Activated CD4-positive, alpha-beta T cell treated with anti-CD3 and anti-CD28 coated beads, Interleukin-2, amount 50 U/mL, for 1 hour (primary cell): ENCODE measurements at places on chromosomes 3 and 15.

DNA sequence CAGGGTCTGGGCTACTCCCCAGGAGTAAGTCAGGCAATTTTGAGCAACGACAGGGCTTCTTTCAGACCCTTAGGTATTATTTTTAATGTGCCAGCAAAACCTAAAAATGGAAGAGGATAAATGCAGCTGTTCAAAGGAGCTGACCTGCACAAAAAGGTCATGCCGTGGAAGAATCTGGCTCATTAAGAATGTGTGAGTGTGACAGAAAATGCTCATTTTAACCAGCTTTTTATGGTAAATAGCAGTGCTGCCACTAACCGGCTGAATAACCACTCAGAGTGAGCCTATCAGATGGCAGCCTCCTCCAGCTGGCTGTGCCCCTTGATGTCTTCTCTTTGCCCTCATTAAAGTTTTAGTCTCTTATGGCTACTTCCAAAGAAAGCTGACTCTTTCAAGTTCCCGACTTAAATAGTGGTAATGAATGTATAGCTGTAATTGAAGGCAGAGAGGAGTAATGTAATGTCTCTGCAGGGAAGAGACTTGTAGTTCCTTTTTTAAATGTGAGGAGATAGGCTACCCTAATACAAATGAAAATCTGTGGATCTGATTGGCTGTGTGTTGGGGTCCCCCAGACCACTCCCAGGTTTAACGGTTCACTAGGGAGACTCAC lies 9.5 kb upstream of the FSTL1 start:
- no peak for DNase-seq

DNA sequence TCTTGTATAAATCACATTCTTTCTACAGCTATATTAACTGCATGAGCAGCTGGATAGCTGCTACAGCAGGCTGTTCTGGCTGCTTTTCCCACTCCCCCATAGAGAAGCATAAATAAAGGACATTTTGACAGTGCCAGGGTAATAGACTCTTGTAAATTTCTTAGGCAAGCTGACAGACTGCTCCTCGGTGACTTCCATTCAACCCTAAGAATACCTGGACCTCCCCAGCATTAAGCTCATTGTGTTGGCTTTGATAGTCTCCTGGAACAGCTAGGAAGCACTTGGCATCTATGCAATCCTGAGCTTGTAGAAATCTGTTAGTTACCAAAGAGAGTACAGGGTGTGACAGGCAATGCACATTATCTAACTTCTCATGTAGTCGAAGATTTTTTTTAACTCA lies 475.4 kb downstream of the AGBL1 start:
- no peak for DNase-seq

- no peak for DNase-seq
These were observed 304.5 kb downstream of the AGBL1 start for GRCh38 chr15:86384186-86384585.

DNA sequence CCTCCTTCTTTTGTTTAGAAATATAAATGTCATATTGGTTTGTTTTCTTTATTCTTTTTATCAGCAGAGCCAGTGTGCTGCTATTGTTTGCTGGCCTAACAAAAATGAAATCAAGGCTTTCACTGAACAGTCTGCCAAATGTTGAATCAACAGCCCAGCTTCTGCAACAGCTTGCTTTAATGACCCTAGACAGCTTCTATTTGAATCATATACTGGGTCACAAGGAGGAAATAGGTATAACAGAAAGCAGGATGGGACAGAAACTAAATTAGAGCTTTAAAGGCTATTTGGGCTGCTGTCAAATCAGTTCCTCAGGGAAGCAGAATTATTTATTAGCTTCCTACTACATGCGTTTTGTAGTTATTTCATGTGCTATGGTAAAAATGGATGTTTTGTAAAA lies 12.1 kb upstream of the DNAJC13 start:
- no peak for DNase-seq

DNA sequence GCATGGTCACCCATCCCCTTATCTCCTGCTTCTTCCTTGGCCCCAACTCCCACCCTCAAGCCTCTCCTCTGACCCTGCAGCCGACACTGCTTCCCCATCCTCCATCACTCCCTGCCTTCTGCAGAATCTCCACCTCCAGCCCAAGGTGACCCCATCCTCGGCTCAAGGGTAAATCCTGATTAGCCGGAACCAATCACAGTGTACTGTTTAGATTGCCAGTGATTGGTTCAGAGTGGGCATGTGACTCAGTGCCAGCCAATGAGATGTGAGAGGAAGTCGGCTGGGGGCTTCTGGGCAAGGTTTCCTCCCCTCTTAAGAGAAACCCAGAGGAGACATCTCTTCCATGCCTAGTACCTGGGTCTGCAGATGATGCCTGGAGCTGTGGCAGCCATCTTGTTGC lies 10.3 kb downstream of the CACNA2D2 start:
- no peak for DNase-seq

DNA sequence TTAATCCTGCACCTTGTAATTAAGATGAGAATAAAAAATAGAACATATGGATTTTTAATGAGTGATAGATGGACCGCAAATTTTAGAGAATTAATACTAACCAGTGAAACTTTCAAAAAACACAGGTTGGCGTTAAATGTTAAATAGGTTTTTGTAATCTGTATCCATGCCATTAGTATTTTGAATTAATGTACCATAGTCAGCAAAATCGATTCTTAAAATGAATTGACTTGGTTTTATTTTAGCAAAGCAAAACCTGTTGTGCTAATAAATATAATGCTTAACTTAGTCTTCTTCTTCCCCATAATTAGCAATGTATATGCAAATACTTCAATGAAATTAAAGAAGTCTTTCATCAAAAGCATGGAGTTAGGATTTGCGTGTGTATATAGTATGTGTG lies 63.1 kb downstream of the EPHA6 start:
- DNase-seq = no peak

DNA sequence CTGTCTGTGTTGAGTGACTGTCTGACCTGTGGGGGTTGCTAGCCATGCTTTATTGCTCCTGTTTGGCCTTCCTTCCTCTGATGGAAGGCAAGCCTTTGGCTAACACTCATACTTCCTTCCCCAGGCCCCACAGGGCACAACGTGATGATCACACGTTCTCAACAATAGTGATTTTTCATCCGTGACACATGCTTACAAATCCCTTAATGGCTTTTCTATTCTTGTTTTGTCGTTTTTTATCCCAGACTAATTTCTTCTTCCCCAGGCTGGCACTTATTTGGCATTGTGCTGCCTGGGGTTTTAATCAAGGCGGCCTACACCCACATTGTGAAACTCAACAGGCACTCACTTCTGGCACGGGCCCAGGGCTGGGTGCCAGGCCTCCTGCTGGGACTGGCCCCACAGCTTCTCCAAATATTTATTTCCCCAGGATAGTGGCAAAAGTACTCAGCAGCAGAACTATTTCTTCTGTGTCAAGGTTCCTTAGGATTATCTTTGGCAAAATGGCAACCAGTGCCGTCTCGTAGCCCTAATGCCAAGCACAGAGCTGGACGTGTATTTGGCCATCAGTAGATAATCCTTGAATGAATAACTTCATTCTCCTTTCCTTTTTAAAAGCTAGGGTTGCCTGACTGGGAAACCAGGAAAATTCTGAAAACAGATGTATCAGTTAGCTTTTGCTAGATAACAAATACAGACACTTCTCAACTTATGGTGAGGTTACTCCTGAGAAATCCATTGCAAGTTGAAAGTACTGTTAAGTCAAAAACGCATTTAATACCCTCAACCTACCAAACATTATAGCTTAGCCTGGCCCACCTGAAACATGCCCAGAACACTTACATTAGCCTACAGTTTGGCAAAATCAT lies 30.6 kb downstream of the CMTM7 start:
- no peak for DNase-seq

DNA sequence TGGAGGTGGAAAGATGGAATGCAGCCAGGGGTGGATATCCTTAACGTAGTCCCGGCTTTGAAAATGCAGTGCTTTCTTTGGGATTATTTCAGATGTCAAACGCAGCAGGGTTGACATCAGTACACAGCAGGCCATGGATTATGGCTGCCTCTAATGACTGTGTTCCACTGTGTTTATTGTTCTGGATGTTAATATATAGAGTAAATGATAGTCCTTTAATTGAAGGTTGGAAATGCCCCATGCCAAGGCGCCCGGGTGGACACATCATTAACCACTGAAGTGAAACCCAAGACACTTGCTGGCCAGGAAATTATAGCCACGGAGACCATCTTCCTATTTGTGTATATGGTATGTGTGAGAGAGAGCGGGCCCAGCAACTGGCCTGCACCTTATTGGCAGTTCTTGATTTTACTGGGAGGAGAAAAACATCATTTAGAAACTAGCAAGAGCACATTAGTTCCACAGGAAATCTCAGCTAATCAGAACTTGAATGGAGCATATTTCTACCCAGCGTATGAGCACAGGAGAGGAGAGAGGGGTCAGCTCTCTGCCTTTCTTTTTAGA lies 254.9 kb upstream of the RASGRP1 start:
- no peak for DNase-seq

GRCh38 chr15:51935466-51936104 lies 36.0 kb downstream of the LEO1 start:
- DNase-seq = no peak

GRCh38 chr3:141231952-141232823 lies 563 bp downstream of the PXYLP1 start:
- DNase-seq = peak; percentile 29

GRCh38 chr3:124760601-124761000 lies 30.3 kb downstream of the UMPS start:
- no peak for DNase-seq

GRCh38 chr3:151908399-151908798 lies 35.0 kb downstream of the SUCNR1 start:
- no peak for DNase-seq

- DNase-seq = no peak
These were observed 28.8 kb upstream of the RFX7 start for GRCh38 chr15:56272454-56272853.

- DNase-seq = no peak
These were observed 42.7 kb downstream of the ESYT3 start for GRCh38 chr3:138477120-138477519.

DNA sequence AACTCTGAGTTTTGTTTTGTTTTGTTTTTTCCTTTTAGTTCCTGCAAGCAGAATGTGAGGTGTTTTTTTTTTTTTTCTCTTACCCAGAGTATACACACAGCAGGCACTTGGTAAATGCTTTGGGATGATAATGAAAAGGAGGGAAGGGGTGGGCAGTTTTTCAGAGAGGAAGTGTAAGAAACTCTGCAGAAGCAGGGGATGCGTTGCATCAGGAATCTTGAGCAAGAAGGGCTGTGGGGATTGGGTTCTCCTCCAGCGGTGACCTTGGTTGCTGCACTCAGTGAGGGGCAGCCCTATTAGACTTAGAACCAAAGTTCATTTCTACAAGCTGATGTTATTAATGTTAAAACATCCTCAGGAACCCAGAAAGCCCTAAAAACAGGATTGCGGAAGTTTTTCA lies 32.2 kb upstream of the TMEM158 start:
- DNase-seq = no peak

- DNase-seq = no peak
These were observed 19.5 kb downstream of the TKT start for GRCh38 chr3:53236112-53236841.
